ENCODE measurements at places on chromosomes 7 and 10.

DNA sequence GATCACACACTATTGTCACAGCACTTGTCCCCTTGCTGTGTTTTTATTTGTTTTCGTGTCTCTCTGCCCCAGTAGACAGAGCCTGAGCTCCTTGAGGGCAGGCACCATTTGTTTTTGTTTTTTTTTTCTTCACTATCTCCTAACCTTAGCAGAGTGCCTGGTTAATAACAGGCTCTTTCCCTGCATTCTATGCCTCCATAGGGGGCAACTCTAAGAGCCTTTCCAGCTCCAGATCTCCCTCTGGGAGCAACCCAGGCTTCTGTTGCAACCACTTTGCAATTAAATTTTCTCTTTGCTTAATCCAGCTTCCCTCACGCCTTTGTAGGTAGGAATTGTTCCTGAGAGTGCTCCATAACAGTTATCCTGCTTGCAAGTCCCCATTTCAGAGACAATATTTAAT is 148.4 kb downstream of the PLXDC2 start:
- DNase-seq: no peak

DNA sequence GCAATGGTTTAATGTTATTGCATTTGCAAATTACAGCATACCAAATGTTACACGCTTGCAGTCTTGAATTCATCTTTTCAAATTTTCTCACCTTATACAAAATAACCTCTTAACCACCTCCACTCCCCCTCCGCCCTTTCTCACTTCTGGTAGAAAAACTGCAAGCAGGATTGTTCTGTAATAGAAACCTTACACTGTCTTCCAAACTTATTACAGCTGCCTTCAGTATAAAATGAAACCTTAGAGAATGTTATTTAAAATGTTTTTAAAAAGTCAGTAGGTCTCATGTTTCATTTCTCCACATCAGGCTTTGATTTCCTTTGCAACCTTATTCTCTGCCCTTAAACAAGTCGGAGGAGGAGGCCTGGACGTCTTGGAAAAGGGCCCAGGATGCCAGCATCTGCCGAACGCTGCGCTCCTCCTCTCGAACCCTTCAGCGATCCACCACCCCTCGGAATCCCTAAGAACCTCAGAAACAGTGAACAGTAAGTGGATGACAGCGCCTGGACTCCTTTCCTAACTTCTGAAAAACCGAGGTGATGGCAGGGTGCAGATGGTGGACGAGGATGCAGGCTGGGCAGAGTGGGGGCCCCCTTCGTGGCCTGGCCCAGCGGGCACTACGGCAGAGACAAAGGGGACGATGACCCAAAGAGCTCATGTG is 74.0 kb downstream of the FGFR2 start:
- no peak for DNase-seq

- DNase-seq: no peak
Observed at GRCh38 chr7:79403451-79403850, 50.0 kb downstream of the MAGI2 start.

GRCh38 chr7:70602117-70602516 is 529.8 kb upstream of the GALNT17 start:
- DNase-seq: no peak
